Activated CD8-positive, alpha-beta T cell treated with anti-CD3 and anti-CD28 coated beads, Interleukin-2, amount 10 ng/mL, durations not matched to agents 7 days and 5 days (primary cell): ENCODE measurements at places on chromosomes 2 and 18.

- no peak for DNase-seq
Measured at GRCh38 chr18:9890196-9890595, 4.4 kb downstream of the TXNDC2 start.

DNA sequence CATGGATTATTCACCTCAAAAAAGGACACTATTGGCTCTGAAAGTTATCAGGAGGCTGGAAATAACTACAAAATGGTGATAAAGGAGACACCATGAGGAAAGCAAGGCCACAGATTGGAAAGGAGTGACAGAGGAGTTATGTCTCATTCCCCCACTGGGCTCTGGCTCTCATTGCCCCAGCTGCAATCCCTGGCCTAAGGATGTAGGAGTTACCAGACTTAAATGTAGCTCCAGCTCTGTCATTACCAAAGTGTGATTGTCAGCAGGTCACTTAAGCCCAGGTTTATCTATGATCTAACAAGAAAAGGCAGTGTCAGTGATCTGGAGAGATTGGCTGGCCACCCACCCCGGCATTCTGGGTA lies 1228.2 kb upstream of the DDX18 start:
- DNase-seq, result no peak

DNA sequence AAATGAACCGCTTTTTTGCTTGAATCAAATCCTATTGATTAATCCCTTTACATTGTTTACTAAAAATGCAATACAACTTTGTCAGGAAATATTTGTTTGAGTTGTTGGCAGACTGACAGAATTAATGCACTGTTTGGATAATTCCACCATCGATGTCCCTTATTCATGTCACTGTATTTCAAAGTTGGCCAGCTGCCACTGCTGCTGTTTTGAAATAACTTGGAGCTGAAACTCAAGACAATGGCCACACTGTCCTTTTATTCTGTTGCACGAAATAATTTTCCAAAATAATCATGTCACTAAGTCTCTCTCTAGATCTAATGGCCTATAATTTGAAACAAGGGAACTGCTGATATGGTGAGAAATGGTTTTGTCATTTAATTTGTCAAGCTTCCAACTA lies 55.2 kb upstream of the PAX3 start:
- DNase-seq, result no peak

DNA sequence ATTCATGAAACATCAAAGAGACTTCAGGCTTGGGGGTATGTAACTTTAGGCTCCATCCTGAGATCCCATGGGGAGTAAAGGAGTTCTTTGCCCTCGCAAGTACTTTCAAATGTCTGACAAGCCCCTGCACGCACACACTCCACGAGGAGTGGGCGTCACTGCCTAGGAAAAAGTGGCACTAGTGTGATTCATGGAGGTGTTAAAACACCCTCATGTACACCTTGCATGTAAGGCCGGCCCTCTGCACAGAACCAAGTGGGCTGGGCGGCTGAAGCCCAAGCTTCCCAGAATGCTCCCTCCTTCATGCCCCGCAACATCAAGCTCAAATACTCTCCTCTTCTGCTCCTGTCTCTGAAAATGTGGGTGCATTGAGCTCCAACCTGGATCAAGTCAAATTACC lies 7.8 kb downstream of the HS1BP3 start:
- no peak for DNase-seq

- DNase-seq, result no peak
Measured at GRCh38 chr18:4391859-4392258, 63.2 kb downstream of the DLGAP1 start.

DNA sequence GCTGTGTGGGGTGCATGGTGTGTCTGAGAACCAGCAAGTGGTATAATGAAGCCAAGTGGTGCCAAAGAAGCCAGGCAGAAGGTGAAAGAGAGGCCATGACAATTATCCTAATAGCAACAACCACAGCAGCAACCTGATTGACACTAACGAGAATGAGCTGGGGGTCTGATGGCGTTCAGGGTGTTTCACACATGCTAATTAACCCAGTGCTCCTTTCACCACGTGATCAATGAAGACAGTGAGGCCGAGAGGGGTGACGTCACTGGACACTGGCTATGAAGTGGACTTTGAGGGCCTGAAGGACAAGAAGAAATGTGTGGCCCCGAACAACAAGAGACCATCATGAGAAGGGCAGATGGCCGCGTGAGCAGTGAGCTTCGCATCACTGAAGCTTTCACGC lies 364.4 kb upstream of the ID2 start:
- no peak for DNase-seq

DNA sequence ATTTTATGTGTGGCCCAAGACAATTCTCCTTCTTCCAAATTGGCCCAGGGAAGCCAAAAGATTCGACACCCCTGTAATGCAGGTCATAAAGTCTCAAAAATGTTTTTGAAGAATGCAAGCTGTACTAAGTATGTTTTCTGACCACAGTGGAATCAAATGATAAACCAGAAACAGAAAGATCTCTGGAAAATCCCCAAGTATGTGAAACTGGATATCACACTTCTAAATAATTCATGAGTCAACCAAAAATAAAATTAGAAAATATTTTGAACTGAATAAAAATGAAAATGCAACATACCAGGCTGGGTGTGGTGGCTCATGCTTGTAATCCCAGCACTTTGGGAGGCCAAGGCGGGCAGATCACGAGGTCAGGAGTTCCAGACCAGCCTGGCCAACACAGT lies 34.1 kb upstream of the UBE2F start:
- DNase-seq, result no peak

DNA sequence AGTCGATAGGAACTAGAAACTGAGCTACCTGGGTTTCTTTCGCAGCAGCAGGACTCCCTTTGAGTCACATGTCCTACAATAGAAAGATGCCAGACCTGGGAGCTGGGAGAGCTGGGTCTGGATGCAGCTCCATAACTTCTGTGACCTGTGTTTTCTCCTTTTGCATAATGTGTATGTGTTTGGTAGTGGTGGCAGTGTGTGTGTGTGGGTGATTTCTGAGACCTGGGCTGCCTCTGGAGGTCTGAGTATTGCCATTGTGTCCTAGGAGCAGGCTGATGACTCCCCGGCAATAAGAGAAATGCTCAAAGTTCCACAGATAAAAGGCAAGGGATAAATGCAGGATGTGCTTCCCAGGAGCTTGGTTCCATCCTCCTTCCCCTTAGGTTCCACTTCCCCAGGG lies 6.4 kb downstream of the WNT10A start:
- DNase-seq, result no peak

DNA sequence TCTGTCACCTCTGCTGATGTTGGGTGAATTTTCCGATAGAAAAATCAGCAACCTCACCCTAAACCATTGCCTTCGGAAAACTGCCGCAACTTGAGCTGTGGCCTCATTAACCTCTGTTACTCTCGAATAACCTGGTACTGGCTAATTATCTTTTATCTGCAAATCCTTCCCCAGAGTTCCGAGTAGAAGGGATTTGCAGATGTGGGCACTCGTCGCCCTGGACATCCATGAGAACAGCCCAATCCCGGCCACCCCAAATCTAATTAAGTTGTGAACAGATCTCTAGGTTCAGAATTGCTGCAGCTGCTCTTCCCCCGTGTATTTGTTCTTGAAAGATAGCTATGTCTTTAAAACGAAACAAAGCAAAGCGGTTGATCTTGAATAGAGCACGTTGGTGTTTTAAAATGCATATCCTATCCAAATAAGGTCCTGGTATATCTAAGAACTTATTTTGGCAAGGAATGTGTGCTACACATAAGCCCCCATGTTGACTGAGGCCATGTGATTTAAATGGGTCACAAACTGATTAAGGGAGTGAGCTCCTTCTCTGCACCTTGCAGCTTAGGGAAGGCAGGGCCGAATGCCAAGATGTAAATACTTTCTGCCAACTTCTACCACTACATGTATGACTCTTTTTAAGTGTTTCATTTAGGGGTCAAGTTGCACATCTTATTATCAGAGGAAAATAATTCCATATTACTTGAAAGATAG lies 88.2 kb downstream of the MTCL1 start:
- DNase-seq, result no peak

- no peak for DNase-seq
Measured at GRCh38 chr2:167953776-167954175, 293.6 kb downstream of the STK39 start.

GRCh38 chr18:51108330-51108729 lies 78.3 kb downstream of the SMAD4 start:
- no peak for DNase-seq
